ENCODE measurements at places on chromosomes 16 and 17.

- DNase-seq, result no peak
Observed at GRCh38 chr16:53966821-53967571, 263.0 kb downstream of the FTO start.

DNA sequence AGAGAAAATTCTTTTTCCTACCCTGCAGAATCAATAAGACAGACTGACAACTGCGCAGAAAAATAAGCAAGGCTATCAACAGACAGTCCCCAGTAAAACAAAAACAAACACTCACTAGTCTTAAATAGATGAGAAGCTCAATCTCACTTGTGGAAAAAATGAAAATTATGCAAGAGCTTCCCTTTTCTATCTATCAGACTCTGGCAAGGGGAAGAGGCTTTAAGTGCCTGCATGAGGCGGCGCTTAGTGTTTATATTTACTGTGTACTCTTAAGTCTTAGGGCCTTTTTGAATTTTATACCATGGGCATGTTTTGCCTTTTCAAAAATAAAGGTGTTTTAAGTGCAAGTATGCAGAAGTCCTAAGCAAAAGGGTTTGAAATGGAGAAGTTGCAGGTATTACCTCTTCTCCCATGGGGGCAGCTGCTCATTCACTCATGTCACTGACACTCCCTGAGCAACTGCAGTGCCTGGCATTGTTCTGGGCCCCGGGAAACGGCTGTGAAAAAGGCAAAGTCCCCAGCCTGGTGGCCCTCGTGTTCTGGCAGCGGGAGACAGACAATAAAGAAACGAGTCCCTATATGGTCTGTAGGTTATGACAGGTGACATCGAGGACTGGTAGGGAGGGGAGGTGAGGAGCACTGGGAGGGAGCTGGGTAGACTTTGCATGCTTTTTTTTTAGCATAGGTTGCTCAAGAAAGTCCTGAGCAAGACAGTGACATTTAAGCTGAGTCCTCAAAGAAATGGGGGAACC lies 35.2 kb downstream of the HSBP1 start:
- DNase-seq, result no peak

DNA sequence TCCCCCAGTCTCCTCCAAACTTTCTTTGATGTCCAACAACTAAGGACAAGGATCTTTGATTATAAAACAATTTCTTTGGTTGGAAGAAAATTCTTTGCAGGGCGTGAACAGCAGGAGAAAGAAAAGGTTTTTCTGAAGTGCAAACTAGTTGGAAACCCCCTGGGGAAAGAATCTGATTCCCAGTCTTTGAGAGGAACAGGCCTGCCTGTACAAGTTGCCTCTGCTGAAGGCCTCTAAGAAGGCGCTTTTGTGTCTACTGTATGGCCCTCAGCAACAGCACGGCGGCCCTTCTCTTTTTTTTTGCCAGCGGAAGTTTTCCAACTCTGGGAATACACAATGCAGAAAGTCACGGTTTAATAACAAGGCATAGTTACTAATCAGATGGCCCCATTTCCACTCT lies 14.0 kb downstream of the RNF43 start:
- DNase-seq, result no peak

GRCh38 chr17:31321966-31322365 lies 544 bp upstream of the EVI2A start:
- DNase-seq, result no peak

Measured in KG1 (cell line).